AG09309 (cell line): ENCODE measurements at places on chromosomes 12 and 14.

GRCh38 chr12:22443379-22444316, 100.7 kb downstream of the C2CD5 start:
- peak; percentile 41 for DNase-seq

GRCh38 chr12:94254270-94254669, 105.9 kb downstream of the PLXNC1 start:
- DNase-seq: no peak

- no peak for DNase-seq
These were observed 7.1 kb downstream of the ZFP36L1 start for GRCh38 chr14:68785534-68786490.

DNA sequence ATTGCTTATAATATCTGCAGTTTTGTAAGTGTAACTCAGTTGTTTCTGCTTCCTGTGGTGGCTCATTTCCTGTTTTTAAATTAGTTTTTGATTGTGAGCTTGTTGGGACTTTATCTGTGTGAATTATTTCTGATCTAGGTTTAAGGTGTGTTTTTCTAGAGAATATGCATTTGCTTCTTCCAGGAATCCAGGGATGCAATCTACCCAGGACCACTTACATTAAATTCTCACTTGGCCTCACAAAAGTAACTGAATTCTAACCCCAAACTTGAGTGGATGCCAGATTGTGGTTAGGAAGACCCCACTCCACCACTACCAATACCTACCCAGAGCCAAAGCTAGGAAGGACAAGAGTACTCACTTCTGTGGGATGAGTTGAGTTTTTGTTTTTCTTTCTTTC, 11.9 kb downstream of the STYX start:
- no peak for DNase-seq

GRCh38 chr14:52069307-52070050, 620 bp upstream of the NID2 start:
- DNase-seq: no peak

DNA sequence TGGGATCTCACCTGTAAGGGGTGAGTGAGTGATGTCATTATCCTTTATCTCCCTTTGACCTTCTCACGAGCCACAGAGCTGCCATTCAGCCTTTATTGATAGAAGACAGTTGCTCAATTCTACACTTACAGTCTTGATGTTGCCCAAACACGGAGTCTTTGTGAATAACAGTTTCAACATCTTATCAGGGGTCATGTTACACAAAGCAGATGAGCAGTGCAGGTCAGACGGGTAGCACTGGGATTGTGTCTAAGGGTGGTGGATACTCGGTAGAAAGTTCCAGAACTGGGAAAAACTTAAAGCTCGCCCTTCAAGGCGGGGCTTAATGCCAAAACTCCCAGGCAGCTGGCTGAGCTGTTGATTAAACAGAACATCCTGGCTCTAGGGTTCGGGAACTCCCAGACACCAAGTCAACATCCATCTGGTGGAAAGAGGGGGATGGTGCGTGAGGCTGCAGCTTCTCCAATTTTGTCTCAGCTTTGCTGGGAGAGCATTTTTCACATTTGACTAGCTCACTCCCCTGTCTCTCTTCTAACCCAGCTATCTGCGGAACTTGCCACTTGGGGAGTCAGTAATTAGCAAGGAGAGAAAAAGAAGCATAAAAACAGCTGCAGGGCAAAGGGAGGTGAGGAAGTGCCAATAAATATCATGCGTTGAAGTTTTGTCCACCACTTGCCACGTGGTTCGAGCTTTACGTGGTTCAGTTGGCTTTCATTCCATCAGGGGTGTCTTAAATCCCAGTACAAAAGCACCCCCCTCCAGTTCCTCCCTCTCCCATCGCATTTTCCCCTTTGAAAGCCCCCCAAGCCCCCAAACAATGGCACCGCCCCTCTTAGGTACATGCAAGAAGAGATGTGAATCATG, 31.0 kb downstream of the FOXN4 start:
- peak; percentile 10 for DNase-seq

DNA sequence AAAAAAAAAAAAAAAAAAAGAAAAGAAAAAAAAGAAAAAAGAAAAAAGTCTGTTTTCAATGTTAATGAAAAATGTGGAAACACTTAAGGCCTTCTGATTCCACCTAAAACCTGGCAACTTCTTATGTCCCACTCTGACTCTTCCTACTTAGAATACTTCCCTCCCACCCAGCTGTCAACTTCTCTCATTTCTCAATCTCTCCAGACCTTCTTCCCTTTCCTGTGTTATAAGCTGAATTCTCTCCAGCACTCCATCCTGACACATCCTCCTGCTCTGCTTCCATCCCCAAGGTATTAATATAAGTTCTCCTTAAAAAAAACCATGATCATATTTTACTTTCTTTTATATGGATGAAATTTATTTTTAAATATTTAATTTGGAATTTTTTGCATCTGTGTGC, 20.3 kb upstream of the TMTC1 start:
- DNase-seq: no peak

- peak; percentile 88 for DNase-seq
These were observed 93.7 kb downstream of the SPTSSA start for GRCh38 chr14:34368115-34368970.

DNA sequence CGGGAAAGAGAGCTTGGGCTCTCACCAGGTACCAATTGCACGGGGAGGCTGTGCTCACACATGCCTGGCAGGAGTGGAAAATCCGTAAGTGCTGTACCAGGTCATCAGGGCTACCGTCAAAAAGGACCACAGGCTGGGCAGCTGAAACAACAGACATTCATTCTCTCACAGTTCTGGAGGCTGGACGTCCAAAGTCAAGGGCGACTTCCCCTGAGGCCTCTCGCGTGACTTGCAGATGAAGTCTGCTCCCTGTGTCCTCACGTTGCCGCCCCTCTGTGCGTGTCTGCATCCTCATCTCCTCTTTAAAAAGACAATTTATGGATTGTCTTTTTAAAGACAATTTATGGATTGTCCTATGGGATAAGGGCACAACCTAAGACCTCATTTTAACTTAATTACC, 73.8 kb upstream of the FZD10 start:
- DNase-seq: no peak

DNA sequence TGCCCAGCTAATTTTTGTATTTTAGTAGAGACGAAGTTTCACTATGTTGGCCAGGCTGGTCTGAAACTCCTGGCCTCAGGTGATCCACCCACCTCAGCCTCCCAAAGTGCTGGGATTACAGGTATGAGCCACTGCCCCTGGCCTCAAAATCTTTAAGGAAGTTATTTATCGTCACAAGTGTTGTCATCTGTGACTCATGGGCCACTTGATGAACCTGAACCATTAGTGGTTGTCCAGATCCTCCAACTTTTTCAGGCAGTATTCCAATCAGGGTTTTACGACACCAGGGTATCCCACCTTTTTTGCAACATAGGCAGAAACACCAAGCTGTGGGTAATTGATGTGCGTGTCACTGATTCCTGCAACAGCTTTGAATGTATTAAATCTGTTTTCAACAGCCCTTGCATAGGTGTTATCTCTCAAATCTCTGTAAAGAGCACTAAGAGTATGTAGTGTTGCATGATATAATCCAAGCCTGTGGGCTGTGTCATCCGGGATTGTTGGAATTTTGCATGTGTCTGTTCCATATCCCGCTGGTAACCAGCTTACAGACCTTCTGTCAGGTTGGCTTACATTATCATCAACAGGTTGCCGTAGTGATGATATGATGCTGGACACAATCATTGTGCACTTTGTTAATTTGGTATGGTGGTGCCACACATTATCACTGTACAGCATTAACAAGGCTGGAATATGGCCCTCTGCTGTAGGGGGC, 79.3 kb upstream of the SCN8A start:
- no peak for DNase-seq

DNA sequence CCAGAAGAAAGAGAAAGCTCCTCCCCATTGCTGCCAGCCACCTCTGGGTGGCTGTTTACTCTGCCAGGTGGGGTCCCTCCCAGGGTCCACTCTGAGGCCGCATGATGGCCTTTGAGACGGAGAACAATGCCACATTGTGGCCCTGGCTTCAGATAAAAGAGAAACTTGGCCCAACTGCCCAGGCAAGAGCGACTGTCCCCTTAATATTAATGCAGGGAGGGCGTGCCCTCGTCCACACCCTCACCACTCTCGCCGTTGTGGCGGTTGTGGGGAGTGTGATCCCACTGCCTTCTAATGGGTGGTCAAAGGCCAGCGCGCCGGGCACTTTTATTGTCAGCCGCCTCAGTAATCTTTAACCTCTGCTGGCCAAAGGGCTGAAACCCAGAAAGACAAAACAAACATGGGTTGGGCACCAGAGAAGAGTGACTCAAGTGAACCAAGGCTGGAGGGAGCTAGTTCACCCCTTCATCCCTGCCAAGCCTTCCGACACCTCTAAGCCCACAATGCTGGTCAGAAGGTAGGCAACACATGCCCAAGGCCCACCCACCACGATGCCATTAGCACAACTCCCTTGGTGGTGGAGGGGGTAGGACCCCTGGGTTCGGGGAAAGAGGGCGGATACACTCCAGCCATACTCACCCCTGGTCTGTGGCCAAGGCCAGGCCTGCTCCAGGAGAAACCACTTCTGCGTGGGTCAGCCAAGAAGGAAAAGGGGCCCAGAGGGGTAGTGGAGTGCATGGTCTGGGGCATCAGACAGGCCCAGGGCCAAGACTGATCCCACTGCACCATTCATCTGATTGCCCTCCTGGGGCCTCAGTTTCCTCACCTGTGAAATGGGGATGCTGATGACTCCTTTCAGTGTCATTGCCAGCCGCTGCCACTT, 44.5 kb upstream of the BCL11B start:
- no peak for DNase-seq

- no peak for DNase-seq
These were observed 58.7 kb downstream of the MVK start for GRCh38 chr12:109632342-109632741.

DNA sequence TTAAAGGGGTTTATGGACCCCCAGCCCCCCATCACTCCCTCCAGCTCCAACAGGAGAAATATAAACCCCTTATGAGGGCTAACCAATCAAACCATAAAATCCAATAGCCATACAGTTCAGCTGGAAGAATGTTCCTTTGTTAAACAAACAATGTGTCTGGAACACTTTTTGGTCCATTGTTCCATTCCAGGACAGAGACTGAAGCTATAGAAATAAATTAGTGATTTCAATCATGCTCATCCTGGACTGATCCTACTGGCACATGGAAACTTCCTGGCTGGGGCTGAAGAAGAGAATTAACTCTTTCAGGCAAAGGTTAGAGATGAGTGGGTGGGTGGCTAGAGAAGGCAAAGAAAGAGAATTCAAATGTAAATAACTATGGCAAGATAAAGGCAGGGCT, 63.4 kb downstream of the ANO2 start:
- DNase-seq: no peak

- no peak for DNase-seq
These were observed 12.2 kb downstream of the ITPK1 start for GRCh38 chr14:93103392-93104080.

GRCh38 chr14:61065656-61066055, 84.6 kb downstream of the SLC38A6 start:
- no peak for DNase-seq

DNA sequence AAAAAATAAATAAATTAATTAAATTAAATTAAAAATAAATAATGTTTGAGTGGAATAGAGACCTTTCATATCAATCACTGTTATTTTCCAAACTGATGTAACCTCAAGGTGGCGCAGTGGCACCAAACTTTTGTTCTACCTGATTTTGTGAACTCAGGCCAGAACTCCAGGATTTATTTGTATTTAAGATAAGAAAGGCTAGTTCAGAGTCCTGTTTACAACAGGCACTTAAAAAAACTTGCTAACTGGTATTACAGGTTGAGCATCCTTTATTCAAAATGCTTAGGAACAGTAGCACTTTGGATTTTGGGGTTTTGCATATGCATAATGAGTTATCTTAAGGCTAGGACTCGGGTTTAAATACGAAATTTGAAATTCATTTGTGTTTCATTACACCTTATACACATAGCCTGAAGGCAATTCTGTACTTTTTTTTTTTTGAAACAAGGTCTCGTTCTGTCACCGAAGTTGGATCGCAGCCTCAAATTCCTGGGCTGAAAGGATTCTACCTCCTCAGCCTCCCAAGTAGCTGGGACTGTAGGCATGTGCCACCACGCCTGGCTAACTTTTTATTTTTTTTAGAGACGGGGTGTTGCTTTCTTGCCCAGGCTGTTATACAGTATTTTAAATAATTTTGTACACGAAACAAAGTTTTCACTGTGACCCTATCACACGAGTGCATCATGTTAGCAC, 32.4 kb downstream of the YY1 start:
- no peak for DNase-seq

- DNase-seq: no peak
These were observed 138.6 kb upstream of the LGR5 start for GRCh38 chr12:71300772-71301675.

- no peak for DNase-seq
These were observed 1.6 kb downstream of the GZMH start for GRCh38 chr14:24607635-24608514.

DNA sequence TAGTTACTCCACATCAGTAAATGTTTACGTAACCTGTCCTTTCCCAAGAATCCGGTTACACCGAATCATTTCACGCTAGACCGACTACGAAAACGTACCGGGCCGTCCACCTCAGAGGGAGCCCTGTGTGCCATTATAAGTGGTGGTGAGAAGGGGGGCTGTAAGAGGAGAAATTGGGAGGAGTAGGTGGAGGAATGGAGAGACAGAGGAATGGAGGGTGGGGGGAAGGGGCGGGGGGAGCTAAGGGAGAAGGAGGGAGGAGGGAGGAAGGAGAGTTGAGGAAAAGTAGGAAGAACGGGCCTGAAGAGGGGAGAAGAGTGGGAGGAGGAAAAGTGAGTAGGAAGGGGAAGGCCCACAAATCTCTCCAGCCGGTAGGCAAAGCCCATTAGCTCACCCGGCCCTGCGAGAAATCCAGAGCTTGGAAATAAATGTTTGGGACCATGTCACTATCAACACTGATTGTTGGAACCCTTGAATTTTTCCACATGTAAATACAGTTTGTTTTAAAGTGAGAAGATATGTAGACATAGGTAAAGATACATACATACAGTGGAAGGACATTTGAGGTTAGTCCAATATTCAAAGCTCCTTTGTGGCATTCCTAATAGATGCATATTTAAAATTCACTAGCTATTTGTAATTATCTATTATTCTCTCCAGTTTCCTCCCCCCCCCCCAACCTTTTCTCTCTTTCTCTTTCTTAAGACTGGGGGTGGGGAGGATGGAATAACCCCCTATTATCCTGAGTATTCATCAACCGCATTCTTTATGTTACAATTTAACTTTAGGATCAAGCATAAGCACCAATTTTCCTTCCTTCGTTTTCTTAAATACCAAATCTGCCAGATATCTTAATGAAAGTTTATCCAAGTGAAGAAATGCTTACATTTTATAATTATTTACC, 2.1 kb upstream of the FOXG1 start:
- DNase-seq: no peak

DNA sequence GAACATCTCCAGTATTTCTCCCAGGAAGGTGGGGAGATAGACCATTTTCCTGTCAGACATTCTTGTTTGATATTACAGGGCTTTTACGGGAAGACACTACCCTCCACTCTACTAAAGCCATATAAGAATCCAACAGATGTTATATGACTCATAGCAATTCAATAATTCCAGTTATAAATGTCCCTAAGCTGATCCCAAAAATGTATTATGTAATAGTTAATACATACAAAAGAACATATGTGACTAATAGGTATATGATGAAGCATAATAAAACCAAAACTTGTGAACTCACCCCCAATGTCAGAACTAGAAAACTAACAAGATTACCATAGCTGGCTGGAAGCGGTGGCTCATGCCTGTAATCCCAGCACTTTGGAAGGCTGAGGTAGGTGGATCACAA, 84.2 kb downstream of the EFCAB11 start:
- DNase-seq: no peak

- DNase-seq: no peak
These were observed 657 bp downstream of the METAP2 start for GRCh38 chr12:95474660-95474958.
